ENCODE measurements at places on chromosomes 4 and X.
A peak's percentile ranks its signal among the peaks of the same experiment; 100 is the strongest.

DNA sequence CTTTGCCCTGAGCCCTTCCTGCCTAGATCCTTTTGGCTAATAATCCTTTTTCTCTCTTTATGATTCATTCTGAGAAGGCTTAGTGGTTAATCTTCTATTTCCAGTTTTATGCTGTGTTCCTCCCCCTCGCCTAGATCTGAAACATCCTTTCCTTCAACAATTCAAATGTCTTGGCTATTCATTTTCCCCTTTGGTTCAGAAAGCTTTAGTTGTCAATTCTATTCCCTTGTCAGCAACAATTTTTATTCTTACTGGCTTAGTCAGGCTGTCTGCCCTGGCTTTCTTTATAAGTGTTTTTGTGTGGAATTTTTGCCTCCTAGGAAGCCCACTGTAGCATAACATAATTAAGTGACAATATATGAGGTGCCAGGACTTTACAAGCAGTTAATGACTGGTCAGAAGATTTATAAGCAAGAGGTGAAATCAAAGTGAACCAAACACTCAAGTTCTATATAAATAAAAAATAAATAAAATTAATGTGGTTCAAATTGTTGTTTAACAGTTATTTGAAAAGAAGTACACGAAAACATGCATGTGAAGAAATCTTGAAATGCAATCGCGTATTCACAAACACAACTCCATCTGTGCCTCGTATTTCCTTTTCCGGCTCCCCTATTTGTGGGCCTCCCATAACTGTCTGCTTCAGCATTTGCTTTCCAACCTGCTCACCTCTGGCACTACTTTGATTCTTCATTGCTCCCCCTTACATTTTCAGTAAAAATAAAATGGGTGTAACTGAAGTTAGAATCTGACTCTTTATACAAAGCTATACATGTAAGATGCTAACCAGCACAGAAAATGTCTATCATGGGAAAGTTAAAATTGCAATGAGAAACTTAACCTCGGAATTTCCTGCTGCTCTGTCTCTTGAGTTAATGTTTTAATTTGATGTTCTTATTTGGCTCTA is 235.4 kb downstream of the SPRY1 start:
- ATAC-seq: no peak

DNA sequence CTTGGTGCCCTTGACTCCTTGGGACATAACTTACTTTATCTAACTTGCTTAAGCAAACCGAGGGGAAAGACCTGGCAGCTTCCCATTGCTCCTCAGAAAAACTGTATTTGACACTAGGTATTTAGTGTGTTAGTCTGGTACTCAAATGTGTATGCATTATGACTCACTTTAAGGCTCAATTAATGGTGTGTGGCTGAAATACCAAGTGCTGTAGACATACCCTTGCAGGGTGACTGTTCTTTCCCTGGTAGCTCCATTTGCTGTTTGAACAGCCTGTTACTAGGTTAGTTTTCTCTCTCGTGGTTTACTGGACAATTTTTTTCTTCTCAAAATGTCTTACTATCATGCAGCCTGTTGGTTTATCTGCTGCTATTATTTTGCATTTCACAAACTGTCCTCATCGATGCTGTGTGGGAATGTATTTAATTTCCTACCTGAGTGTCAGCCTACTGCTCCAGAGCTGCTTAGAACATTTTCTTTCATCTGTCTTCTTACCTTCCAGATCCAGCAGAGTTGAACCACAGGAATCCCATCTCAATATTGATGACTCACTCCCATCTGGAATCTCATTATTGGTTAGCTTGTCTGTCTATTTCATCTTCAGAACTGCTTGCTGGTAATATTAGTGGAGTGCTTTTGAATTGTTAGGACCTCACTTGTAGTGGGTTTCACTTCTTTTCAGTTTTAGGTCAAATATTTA is 158.0 kb upstream of the FAT1 start:
- peak; percentile 85 for ATAC-seq

DNA sequence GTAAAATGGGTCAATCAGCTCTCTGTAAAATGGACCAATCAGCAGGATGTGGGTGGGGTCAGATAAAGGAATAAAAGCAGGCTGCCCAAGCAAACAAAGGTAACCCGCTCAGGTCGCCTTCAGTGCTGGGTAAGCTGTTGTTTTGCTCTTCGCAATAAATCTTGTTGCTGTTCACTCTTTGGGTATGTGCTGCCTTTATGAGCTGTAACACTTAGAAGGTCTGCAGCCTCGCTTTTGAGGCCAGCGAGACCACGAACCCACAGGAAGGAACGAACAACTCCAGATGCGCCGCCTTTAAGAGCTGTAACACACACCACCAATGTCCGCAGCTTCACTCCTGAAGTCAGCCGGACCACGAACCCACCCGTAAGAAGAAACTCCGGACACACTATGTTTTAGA is 11.5 kb upstream of the CAMK2D start:
- no peak for ATAC-seq

- ATAC-seq: no peak
Observed at GRCh38 chr4:28106155-28106554, 1245.5 kb downstream of the STIM2 start.

DNA sequence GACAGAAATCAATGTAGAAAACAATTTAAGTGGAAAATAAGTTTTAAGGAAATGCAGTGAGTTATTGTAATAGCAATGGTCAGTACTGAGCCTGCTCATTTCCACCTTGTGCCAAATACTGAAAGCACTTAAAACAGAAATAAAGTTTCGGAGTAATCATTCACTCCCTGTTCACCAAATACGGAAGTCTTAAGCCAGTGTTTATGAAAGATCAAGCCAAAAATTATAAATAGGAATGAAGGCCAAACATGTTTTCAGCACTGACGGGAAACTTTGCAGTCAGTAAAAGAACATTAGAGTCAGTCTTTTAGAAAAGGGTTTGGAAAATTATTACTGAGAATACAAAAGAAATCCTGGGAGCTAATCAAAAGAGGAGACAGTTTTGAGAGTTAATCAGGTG is 178.6 kb downstream of the DMD start:
- no peak for ATAC-seq

GRCh38 chr4:83247415-83248357 is 36.9 kb downstream of the COQ2 start:
- no peak for ATAC-seq

DNA sequence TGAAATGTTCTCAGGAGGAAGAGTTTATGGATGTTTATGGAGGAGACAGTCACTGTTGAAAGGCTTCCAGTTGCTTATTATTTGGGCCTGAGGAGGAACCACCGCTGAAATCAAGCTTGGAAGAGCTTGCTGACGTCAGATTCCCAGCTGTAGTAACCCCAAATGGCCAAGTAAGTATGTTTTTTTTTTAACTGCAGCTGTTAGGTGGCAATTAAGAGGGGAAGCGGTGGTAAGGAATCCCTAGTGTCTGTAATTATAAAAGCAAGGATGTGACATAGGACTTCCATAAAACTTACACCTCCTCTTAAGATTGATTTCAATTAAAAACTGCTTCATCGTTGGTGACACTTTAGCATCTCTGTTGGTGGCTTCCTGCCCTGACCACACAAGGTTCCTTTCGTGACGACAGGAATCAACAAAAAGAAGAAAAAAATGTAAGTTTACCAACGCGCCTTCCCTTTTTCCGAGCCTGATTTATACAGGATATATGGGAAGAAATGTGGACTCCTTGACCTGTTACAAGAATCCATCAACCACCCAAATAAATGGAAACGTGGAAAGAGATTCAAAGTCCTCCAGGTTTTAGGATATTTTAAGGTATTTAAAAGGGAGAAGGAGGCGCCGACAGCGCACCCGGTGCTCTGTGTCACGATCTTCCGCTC is 884 bp downstream of the RELL1 start:
- no peak for ATAC-seq

DNA sequence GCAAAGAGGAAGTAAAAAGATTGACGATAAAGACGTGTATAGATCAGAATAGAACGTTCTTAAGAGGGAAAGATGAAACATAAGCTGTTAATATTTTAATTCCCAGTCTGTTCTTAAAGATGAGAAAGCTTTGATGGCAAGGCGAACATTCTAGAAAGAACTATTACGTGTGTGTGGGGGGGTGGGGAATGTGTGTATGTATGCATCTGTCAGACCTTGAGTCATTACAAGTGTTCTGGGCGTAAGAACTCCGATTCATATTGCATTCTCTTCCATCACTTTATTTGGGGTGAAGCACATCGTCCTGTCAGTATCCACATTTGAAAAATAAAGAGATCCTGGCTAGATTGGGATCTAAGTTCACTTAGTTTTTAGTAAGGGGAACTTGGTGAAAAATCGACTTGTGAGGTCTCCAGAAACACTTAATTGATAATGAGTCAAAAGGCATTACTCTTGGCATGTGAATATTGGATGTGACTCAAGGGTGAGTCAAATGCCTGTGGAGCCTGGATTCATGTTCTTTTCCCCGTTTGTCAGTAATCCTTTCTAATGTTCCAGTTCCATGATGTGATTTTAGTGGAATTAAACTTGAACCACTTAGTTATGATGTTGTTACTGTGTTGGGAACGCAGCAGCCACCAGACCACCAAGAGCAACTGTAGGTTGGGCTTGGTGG is 3.1 kb downstream of the SMS start:
- ATAC-seq: peak; percentile 34

DNA sequence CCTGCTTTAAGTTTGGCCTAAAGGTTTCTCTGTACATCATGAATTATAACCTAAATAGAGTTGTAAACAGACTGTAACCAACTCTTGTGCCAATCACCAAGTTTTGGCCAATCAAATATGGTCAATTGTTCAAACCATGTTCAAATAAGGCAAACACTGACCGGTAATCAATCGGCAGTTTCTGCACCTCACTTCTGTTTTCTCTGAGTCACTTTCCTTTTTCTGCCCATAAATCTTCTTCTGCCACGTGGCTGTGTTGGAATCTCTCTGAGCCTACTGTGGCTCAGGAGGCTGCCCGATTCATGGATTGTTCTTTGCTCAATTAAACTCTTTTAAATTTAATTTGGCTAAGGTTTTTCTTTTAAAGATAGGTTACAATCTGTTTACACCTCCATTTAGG is 16.5 kb upstream of the ENPP6 start:
- ATAC-seq: no peak

DNA sequence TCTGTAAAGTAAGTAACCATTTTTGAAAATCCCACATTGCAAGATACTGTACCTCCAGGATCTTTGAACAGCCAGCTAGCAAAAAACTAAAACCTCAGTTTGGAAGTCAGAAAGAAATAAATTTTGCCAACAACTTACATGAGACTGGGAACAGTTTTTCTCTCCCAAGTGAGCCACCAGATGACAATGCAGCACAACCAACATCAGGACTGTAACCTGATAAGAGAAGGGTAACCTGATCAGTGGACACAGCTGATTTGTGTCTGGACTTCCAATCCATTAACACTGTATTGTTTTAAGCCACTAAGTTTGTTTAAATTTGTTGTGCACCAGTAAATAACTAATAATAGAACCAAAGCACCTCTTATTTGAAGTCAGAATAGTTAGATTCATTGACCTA is 923.3 kb downstream of the FAT4 start:
- no peak for ATAC-seq

DNA sequence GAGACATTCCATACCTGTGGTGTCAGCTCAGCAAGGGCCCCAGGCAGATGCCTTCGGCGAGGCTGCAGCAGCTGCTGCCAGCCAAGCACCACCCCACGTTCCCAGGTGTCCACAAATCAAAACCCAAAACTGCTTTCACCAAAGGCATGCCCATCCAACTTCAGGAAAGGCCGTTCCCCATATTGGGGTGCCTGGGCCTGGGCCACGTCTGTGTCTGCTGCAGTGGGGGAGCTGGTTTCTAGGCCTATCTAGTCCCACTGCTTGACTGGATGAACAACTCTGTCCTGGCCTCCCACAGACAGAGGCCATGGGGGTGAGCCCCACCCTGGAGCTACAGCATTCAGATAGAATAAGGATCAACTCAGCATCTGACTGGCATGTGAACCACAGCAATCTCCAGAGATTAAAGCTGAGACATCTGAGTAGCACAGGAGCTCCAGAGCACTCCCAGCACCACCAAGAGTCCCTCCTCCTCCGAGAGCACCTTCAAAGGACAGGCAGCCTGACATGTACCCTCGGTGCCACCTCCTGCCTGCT is 37.0 kb downstream of the NAT8L start:
- no peak for ATAC-seq

- no peak for ATAC-seq
Observed at GRCh38 chrX:154441984-154442707, 1.8 kb upstream of the FAM50A start.

DNA sequence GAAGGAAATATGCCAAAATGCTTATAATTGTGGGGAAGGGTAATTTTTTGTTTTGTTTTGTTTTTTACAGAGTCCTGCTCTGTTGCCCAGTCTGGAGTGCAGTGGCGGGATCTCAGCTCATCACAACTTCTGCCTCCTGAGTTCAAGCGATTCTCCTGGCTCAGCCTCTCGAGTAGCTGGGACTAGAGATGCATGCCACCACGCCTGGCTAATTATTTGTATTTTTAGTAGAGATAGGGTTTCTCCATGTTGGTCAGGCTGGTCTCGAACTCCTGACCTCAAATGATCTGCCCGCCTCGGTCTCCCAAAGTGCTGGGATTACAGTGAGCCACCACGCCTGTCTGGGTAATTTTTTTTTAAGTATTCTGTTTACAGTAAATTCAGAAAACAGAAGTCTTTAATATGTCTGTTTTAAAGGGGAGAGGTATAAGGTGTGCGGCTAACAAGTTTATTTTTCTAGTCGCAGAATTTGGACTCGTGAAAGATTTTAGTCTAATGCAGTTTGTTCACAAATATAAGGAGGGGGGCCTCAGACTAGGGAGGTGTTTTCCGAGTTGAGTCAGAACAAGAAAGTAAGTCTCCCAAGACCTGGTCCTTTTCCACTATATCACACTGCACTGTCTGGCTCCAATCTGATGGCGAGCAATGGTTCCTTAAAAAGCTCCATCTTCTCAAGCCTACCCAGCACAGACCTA is 1.5 kb downstream of the ACSL1 start:
- ATAC-seq: no peak

- ATAC-seq: no peak
Observed at GRCh38 chr4:20490734-20491133, 209.5 kb upstream of the PACRGL start.

DNA sequence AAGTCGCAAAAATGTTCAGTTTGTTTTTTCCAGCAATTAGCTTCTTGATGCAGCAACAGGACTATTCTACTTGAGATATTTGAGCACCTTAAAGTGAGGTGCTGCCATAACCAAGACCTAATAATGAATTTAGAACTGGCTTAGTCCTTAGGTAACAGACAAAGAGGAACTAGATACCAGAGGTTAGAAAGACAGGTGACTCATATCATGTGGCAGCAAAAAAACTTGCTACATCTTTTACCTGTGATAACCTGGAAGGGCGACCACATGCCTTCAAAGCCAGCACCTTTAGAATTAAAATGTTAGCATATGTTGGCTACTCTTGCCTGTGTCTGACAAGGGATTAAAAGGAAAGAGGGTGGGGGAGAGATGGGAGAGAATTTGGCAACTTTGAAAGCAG is 90.4 kb downstream of the ARHGAP6 start:
- ATAC-seq: no peak

- ATAC-seq: no peak
Observed at GRCh38 chrX:44903107-44903506, 30.1 kb downstream of the KDM6A start.

- no peak for ATAC-seq
Observed at GRCh38 chr4:119942806-119943205, 123.8 kb downstream of the MAD2L1 start.

GRCh38 chr4:83558680-83559079 is 22.8 kb downstream of the GPAT3 start:
- no peak for ATAC-seq

GRCh38 chr4:55635282-55635681 is 816 bp downstream of the NMU start:
- ATAC-seq: peak; percentile 31
